ENCODE measurements at places on chromosomes 5 and 9.

DNA sequence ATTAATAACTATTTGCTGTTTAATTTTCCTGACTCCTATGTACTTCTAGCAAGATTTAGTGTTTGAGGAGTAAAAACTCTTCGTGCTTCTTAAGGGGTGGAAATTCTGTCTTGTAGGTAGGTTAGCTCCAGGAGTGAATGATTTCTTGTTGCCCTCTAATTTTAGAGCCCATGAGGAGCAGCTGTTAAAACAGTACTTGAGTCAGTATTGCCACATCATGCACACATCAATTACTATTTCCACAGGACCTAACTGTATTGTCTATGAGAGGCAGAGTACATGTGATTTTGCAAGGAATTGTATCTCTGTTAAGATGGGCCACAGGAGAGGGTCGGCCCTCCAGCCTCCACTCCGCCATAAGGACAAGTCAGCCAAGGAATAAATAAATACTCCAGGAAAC, 91.2 kb downstream of the PDZD2 start:
- no peak for DNase-seq

GRCh38 chr5:142114687-142115086, 6.1 kb downstream of the NDFIP1 start:
- DNase-seq, result no peak

- no peak for DNase-seq
Observed at GRCh38 chr5:140576776-140577201, 12.2 kb downstream of the SLC35A4 start.

DNA sequence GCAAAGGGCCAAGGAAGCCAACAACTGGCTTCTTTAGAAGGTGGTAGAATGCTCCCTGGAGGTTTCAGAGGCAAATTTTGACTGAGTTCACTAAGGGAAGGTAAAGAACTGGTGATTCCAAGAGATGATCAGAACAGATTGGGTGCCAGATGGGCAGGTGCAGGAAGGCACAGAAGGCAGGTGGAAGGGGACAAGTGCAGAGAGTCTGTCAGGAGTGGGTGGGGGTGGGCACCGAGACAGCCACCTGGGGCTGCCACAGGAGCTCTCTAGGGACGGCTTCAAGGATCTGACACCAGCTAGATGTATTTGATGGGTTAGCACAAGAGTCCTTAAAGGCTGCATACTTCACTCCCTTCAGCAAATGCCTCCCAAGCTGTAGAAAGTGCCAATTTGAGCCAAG, 207.3 kb downstream of the PTTG1 start:
- no peak for DNase-seq

- DNase-seq, result no peak
Observed at GRCh38 chr9:13716601-13717321, 437.3 kb upstream of the MPDZ start.

DNA sequence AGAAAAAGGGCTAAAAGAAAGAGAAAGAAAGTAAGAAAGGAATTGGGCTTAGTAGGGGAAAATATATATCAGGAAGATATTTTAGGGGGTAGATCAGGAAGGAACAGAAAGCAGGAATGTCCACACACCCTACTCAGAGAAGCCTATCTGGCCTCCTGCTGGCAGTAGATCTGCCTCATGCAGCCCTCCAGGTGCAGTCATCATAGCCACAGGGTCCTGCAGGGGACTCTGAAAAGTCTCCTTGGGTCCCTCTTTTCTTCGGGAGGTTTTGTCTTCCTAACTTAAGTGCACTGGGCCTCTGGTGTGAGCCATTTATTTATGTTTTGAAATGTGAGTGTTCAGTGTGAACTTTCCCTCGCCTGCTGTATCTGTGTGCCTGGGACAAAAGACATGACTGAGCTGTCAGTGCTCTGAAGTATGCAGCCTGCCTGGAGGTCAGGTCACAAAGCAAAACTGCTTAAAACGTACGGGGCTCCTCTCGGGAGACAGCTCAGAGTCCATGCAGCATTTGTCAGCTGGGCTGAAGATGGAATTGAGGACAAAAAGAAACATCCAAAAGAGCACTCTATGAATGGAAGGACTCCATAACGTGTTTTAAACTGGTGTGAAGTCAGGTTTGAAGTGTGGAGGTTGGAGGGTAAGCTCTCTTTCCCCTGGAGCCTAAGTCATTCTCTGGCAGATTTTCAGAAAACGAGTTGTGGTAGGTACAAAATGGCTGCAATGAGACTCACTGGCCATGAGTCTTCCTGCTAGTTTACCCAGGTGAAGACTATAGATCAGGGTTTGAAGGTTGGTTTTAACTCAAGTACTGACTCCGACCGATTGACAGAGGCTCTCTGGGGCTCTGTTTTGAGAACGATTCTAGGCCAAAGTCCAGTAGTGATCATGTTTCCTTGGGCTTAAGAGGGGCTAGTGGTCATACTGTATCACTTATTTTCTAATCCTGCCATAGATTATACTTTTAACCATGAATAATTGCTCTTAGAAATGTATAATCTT, 151.8 kb upstream of the GDNF start:
- no peak for DNase-seq

GRCh38 chr5:142939884-142940283, 169.7 kb downstream of the ARHGAP26 start:
- DNase-seq, result no peak

DNA sequence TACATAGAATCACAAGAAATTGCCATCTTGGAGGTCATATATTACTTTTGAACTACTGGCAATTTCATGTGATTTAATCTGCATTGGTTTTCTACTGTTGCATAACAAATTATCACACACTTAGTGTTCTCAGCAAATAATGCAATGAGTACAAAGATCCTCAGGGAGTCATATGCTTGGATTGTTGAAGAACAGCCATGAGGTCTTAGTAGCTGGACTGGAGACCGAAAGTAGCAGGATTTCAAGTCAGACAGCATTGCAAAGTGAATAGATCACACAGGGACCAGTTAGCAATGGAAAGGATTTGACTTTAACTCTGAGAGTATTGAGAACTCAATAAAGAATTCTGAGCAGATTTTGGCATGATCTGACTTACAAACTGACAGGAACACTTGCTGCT, 32.2 kb upstream of the FRMD3 start:
- DNase-seq, result no peak

GRCh38 chr9:121684381-121685145, 33.1 kb downstream of the DAB2IP start:
- no peak for DNase-seq

DNA sequence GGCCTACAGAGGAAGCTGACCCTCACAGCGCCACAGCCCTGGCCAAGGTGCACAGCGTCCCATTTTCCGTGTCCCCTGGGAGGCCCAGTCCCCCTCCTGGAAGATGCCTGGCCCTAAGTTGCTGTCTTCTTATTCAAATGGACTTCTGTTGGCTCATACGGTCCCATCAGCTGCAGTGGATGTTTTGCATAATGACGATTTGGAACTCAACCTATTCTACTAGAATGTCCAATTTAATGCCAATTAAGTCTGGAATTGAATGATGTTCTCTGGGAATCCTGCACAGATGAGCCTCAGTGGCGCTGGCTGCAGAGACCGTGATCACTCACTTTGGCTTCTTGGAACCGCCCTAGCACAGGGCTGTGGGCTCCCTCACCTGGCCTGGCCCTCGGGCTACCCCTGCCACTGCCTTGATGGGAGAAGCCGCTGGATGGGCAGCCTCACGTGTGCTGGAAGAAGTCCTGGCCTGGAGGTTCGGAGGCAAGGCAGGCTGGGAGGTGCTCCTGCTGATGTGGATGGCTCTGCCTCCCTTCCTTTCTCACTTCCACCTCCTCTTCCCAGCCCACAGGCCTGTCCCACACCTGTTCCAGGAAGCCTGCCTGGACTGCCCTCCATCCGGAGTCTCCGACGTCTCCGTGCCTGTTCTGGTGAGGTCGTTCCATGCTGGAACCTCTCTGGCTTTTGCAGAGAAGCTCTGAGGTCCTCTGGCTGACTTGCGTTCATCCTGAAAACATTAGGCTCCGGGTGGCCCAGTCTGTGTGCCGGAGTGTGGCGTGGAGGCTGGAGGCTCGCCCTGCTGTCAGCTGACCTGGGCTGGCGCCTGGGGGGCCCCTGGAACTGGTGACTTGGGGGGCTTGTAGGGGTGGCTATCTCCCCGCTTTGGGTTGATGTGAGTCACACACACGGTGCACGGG, 147.1 kb downstream of the RXRA start:
- no peak for DNase-seq

GRCh38 chr5:82862711-82863110, 214.5 kb downstream of the TMEM167A start:
- DNase-seq, result no peak

DNA sequence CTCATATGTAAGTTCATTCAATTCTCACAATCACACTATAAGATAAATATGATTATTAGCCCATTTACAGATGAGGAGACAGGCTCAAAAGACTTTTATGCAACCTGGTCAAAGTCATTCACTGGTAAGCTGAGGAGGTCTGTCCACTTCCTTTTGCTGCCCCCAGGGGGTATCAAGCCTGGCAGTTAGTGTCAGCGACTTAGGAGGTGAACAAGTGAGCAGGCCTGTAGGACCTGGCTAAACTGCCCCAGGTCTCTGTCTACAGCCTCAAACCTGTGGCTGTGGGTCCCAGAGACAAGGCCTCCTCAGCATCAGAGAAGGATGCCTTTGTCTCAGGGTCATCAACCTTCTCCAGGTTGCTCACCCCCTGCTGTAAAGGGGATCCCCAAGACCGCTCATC, 10.4 kb downstream of the TGFBI start:
- DNase-seq, result no peak

- DNase-seq, result no peak
Observed at GRCh38 chr9:69115621-69116020, 58.5 kb upstream of the TJP2 start.

- DNase-seq, result no peak
Observed at GRCh38 chr5:135269199-135269598, 129.8 kb downstream of the MACROH2A1 start.

- no peak for DNase-seq
Observed at GRCh38 chr5:93899026-93899600, 157.7 kb upstream of the POU5F2 start.

DNA sequence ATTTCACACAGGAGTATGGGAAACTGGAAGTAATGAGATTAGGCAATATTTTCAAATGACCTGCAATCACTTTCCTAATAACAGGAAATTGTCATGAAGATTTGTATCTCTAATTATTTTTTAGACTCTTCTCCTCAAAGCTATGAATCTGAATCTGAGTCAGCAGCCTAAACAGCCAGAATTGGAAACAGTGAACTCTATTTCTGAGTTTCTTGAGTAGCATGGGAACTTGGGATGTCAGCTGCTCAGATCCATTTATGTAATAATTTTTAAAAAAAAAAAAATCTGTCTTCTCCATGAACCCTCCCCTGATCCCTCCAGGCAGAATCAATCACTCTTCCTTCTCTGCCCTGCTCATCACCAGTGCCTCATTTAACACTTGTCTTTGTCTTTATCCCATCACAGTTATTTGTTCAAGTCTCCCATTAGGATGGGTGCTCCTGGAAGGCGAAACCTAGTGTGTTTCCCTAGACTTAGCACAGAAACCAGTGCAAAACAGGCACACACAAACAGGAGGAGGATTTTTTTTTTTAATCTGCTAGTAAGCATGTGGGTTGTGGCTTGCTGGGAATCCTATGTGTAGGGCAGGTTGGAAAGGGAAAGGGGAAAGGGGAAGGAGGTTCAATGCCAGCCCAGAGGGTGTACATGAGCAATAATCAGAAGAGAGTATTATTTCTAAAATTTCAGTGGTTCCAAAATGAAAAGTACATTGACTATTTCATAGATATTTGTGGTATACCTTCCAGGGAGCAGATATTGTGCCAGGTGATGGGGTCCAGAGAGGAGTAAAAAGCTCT, 186.8 kb downstream of the TTLL11 start:
- no peak for DNase-seq

GRCh38 chr5:88550736-88551135, 282.1 kb upstream of the TMEM161B start:
- no peak for DNase-seq

- DNase-seq, result no peak
Observed at GRCh38 chr9:93979721-93980120, 24.6 kb upstream of the BARX1 start.

- DNase-seq, result no peak
Observed at GRCh38 chr5:126755593-126755992, 21.3 kb upstream of the LMNB1 start.

- no peak for DNase-seq
Observed at GRCh38 chr5:116765441-116765840, 190.8 kb upstream of the SEMA6A start.

- DNase-seq, result no peak
Observed at GRCh38 chr5:157888814-157889532, 30.0 kb upstream of the CLINT1 start.

GRCh38 chr5:36396640-36397039, 94.9 kb upstream of the RANBP3L start:
- no peak for DNase-seq

DNA sequence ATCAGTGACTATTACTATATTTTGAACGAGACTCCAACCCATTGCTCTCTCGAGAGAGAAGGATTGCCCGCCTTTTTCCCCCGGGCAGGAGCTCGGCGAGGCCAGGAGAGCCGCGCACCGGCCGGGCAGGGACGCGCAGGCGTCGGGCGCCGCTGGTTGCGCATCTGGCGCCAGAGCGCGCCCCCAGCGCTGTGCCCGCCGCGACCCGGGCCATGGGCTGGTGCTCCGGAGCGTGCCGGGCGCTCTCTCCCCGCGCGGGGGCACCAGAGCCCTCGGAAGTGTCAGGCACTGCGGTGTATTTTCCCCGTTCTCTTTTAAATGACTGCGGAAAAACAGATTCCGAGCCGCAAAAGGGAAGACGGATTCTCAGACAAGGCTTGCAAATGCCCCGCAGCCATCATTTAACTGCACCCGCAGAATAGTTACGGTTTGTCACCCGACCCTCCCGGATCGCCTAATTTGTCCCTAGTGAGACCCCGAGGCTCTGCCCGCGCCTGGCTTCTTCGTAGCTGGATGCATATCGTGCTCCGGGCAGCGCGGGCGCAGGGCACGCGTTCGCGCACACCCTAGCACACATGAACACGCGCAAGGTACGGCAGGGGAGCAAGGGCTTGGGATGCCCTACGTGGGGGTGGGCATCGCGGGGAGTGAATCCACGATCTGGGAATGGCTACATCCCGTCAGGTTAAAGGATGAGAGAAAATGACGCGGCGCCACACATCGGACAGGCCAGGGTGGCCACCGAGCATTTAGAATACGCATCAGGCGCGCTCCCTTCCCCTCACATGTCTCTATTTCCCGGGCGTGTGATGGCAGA, 1.1 kb upstream of the NTRK2 start:
- DNase-seq, result peak; percentile 23

DNA sequence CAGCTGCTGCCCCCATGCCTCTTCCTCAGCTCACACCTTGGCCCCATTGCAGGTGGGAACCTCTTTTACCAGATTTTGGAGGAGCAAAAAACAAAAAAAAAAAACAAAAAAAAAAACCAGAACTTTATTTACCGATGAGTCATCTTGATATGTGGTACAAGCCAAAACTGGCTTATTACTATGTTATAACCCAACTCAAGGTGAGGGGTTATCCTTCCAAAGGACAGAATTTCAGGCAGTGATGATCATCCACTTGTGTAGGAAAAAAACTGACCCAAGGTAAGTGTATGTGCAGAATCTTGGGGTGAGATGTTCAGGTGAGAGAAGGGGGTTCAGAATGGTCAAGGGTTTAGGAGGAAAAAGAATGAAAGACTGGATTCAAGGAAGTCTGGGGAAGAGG, 142.6 kb upstream of the FST start:
- DNase-seq, result no peak

Measured in stimulated activated CD4-positive, alpha-beta T cell treated with anti-CD3 and anti-CD28 coated beads, TNF-alpha, amount 100 ng/mL, for 48 hours (primary cell).